ENCODE measurements at places on chromosomes 3 and 15. TPM values are rescaled to one million over a fixed set of nuclear protein-coding genes. Genes with fewer than 3 reads are reported as not detected.

DNA sequence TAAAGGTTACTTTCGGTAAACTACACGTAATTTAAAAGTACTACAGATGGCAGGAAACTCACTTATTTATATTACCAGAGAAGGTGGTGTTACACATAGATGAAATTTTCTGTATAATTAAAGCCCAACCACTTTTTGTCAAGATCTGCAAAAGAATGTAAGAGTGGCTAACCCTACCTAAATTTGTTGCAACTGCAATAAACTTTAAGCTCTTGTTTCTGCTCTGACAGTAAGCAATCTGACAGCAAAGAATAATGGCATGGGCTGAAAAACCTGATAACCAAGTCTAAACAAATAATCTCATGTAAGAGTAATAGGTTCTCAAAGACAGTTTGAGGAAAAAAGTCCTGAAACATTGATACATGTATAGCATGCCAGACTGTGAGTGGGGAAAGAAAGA is 897.3 kb downstream of the TUSC7 start:
- DNase-seq = no peak

GMNC gene
- not detected for total RNA-seq

CLCN2 gene
- total RNA-seq = 24.5 TPM

ZNF445 gene
- 27.6 TPM for total RNA-seq

Measured in sciatic nerve (tissue), 2 donors.